Activated T-cell treated with anti-CD3 and anti-CD28 coated beads for 4 hours (primary cell): ENCODE measurements at places on chromosomes 7 and 10.
A peak's percentile ranks its signal among the peaks of the same experiment; 100 is the strongest.

DNA sequence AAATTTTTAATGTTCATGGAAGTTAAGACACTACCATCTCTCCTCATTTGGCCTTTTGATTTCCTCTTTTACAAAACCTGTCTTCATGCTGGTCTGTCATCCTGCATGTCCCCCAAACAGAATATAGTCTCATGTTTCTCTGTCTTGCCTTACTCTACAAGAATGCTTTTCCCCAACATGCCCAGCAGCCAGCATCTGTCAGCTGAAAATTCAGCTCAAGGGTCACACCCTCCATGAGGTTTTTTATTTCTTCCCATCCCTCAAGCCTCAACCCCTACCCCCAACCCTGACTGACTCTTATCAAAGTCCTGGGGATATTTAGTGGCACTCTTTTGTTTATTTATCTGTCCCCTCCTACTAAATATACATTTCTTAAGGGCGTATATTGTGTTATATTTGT is 202.0 kb downstream of the ANK3 start:
- no peak for DNase-seq

- no peak for DNase-seq
Observed at GRCh38 chr7:108083980-108084379, 46.2 kb downstream of the LAMB4 start.

- DNase-seq, result no peak
Observed at GRCh38 chr7:86643561-86644281, at the start of gene GRM3. GRM3 (plus strand) TSS chr7:86643909; CDS start chr7:86765146, 121,237 bp downstream.

DNA sequence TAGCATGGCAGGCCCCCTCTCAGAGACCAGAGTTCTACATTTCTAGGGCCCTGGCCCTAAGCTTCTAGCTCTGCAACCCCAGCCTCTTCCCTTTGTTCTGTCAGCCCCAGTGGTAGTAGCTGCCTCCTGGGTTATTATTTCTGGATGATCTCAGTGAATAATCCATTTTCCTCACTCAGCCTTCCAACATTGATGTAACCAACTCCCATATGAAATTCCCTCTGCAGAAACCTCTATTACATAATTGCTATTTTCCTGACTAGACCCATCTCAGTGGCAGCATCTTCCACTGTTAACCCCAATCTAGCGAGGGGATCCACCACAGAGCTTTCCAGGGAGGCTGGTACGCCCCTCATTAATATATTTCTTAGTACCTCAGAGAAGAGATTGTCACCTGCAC is 49.8 kb downstream of the FHIP2A start:
- no peak for DNase-seq

GRCh38 chr10:5018134-5018533 is 14.5 kb upstream of the AKR1C2 start:
- DNase-seq, result no peak

- peak; percentile 26 for DNase-seq
Observed at GRCh38 chr7:55546814-55547213, 25.5 kb downstream of the VOPP1 start.

DNA sequence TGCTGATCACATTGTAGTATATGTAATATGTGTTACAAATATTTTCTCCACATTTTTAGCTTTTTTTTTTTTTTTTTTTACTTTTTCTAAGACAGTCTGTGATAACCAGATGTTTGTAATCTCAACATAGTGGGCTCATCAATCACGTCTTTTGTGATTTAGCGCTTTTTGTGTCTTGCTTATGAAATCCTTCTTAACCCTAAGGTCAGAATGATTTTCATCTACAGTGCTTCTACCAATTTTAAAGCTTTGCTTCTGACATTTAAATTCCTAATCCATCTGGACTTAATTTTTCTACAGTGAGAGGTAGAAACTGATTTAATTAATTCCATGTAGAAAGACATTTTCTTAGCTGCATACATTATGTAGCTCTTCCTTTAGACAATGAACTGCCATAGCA is 626.4 kb downstream of the TNS3 start:
- no peak for DNase-seq

- no peak for DNase-seq
Observed at GRCh38 chr10:132048294-132048667, 17.5 kb upstream of the JAKMIP3 start.

DNA sequence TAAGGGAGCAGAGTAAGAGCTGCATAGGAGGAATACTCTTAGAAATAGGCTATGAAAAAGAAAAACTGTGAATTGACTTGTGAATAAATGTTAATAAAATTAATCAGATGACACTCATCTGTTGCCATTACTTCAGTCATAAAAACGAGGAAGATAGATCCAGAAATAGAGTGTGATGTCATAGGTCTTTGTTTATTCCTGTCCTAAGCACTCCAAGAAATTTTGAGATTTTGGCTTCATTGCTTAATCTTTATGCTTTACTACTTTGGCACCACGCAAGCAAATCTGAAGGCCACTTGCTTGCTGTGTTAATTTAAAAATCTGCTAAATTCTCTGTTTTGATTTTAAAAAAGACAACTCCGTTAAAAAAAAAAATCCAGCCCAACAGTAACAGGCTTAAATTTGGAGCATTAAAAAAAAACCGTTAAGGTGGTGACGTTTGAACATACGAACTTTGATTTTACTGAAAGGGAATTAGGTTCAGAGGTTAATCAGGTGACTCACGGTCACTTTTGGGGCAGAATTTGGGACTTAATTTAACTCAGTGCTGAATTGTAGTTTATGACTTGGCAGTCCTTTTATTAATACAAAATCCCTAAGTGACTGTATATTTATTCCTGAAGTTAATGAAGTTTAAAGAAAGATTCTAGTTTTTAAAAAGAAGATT is 3.4 kb downstream of the IFRD1 start:
- no peak for DNase-seq

DNA sequence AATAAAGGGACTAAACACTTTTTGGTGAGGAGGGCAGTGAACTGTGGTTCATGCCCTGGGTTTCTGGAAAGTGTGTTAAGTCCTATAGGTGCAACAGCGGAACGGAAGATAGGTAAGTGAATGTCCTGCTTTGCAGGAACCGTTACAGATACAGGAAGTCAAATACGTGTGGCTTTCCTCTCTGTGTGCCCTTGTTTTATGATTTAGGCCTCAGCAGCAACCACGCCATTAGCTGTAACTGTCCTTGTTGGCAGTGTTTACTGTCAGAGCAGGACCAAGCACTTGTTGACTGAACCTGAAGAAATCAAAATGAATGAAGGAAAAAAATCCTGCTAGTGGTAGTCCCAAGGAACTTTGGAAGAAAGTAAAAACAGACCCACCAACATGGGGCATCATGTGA is 150.3 kb downstream of the PIP4K2A start:
- no peak for DNase-seq

DNA sequence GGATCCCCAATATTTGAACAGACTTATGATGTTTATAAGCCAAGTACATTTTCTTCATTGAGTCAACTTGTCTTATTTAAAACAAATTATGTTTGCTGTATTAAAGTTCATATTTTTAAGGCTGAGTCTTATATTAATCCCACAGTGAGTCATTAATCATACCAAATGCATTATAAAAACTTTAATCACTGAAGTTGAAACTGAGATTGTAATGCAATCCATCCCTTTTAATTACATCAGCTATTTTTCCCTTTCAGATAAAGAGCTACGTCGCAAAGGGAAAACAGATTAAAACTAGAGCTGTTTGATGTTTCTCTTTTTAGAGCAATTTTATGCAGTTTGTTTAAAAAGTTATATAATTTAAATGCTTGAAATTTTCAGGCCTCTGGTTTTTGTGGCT is 183.0 kb downstream of the ARID5B start:
- no peak for DNase-seq

GRCh38 chr10:25952857-25953256 is 18.8 kb downstream of the MYO3A start:
- no peak for DNase-seq

GRCh38 chr7:105849122-105849855 is 27.1 kb downstream of the ATXN7L1 start:
- peak; percentile 34 for DNase-seq

- no peak for DNase-seq
Observed at GRCh38 chr10:20303453-20304152, 487.4 kb downstream of the PLXDC2 start.

DNA sequence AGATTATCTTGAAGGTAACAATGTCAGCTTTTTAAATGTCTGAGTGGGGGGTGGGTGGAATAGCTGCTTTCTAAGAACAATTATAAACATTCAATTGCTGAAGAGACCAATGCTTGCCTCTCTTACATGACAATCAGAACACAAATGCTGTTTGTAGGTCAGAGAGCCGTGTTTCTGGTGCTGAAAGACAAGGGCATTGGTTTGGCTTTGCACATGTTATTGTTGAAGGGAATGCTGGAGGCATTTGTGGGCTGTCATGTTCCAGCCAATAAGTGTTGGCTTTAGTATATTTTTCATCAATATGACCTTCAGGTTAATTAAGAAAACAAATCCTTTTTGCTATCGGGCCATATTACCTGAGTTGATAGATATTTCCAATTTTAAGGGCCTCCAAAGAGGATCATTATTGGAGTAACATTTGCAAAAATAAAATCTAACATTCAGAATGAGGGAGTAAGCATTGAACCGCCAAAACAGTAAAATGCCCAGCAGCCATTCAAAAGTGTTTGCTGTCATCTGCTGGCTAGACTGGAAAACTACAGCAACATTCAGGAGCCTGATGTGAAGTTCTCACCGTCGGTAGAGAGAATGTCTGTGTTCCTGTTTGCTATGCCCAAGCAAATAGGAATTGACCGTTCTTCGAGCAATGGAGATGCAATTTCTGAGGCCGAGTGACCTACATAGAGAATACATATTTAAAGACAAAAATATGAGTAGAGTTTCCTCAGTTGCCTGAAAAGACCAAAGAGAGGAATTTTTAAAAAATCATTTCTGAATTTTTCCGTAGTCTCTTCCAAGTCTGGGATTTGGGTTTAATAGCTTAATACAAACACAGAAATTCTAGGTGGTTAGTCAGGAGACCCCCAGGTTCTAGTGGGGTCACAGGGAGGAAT is 118.9 kb downstream of the APBB1IP start:
- peak; percentile 24 for DNase-seq

- DNase-seq, result no peak
Observed at GRCh38 chr10:19654576-19654975, 161.7 kb upstream of the PLXDC2 start.

- no peak for DNase-seq
Observed at GRCh38 chr7:150631866-150632864, at the start of gene GIMAP6. GIMAP6 (minus strand) TSS chr7:150632385; CDS start chr7:150630142, 2,243 bp downstream.

DNA sequence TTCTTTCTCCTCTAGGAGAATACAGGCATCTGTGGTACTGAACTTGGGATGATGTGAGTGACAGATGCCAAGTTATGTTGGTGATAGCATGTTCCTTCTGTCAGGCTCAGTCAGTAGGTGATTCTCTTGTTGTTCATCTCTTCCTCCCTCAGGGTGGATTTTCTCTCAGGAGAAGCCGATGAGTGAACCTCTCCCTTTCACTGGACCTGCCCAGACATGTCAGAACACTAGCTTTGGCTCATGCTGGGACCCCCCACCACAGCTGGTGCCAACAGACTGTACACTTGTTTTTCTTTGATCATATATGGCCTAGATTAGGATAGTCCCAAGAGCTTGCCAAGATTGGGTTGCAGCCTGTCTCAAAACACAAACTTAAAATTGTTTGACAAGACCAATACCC is 129.4 kb downstream of the BMPER start:
- no peak for DNase-seq

- no peak for DNase-seq
Observed at GRCh38 chr7:157152391-157152937, 13.7 kb downstream of the UBE3C start.

DNA sequence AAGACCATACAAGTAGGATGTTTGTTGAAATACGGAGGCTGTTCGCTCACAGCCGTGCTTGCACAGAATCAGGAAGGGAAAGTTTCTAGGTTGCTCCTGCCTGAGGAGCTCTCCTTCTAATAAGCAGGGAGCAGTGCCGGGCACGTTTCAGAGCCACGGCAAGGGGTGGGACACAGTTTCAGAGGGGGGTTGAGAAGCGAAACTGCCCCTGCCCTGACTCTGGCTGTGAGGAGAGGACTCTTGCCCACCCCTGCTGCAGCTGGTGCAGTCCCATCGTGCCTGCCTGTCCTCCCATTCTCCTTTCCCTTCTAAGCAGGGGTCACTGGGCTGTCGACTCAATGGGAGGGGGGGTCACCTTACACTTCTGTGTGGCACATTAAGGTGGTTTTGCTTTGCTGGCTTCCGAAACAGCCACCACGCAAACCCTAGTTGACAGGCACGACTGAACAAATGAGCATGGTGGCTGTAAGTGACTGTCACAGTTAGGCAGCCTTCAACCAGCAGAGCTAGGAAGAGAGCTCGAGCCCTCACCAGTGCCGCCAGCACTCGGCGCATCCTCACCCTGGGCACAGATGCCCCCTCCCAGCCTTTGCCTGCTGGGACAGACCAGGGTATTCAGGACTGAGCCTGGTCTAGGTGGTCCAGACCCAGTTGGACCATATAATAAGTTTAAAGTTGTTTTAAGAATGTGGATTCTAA is 37.5 kb downstream of the ZNF467 start:
- DNase-seq, result no peak

DNA sequence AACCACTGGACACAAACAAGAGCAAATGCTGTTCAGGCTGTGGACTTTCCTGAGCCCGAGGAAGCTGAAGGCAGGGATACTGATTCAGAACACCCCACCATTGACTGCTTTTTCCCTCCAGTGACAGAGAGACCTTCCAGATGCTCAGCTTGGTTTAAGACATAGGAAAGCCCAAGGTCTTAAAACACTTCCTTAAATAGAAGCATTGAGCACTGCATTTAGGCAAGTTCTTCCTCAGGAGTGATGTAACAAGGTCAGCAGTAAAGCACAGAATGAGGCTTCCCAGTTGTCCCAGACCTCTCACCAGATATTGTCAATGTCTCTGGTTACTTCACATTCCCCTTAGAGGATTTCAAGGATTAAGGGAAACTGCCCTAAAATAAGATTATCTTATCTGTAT is 19.6 kb upstream of the CDCA7L start:
- no peak for DNase-seq

DNA sequence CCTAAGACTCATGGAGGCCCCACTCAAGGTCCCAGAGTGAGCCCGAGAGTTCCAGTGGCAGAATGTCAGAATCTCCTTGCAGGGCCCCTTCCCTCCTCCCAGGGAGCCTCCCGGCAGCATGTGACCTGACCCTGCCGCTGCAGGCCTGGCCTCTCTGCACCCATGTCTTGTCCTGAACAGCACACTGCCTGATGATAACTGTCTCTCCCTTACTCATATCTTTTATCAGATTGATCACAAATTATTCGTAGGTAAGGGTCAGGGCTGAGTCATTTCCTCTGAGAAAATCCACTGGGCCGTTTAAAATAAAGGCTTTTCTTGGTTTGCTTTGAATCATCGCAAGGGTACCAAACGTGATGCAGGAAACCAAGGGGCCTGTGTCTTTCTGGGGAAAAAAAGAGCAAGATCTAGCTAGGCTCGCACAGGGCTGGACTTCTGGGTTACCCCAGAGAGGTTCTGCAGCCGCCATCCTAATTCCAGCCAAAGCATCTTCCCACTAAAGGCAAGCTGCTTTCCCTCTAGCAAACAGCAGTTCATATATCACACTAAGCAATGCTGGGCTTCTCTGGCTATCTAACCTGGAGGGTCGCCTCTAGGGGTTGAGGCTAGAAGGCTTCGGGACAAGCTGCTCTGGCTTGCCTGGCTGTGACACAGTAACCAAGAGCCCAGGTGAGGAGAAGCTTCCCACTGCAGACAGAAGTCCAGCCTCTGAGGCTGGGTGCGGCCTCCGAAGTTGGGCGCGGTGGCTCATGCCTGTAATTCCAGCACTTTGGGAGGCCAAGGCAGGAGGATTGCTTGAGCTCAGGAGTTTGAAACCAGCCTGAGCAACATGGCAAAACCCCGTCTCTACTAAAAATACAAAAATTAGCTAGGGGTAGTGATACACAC is 104.9 kb downstream of the SPDYE5 start:
- no peak for DNase-seq
